Common myeloid progenitor, CD34-positive (primary cell): ENCODE measurements at places on chromosomes 12 and 14.

DNA sequence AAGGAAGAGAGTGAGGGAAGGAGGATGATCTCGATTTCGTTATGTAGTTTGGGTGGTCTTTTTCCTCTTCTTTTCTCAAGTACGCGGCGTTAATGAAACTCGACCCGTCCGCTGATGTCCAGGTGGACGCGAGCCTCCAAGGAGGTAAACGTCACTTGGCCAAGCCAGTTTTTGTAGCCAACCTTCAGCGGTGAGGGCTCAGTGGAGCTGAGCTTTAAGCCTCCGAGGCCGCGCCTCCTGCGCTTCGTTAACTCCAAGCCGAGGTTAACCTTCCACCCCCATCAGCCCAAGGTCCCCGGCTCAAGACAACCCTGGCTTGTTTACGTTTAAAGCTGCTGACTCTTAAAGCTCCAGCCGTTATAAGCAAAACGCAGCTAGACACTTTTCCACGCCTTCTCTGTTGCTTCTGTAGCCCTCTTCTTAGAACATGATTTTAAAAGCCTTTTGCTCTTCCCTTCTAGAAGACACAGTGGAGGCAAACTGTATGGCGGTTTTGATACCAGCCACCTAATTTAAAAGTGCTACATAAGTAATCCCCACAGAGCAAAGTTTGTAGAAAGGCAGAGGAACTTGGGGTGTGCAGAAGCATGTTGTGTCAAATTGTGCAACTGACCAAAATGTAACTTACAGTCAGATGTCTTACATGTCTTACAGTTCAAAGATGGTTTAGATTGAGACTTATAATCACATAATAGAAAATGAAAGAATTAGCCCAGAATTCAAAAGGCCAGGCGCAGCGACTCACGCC, 923 bp upstream of the ITPR2 start:
- H3K36me3 ChIP-seq, result no peaks in the 10 kb centered on the region
- peak overlapping the region; percentile 59 for H3K27ac ChIP-seq
- H3K27me3 ChIP-seq, result no peaks in the 10 kb centered on the region
- H3K4me3 ChIP-seq, result peak overlapping the region; percentile 70

DNA sequence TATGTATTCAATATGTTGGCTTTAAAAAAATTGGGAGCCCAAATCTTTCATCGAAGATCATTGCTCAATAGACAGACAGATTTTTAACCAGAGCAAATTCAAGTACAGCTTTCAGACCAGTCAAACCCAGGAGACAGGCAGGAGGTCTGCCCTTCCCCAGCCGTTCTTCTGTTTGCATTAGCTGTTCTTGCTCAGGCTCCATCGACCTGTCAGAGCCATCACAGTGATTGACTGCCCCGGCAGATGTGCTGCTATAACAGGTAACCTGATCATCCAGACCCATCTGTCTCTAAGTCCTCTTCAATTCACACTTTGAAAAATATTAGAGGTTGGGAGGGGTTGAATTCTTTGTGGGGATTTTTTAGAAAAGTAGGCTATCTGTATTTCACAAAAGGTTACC, 453.5 kb downstream of the FOXG1 start:
- DNase-seq, result no peak
- no peaks in the 10 kb centered on the region for H3K4me1 ChIP-seq
- H3K36me3 ChIP-seq, result no peaks in the 10 kb centered on the region
- H3K4me3 ChIP-seq, result no peak overlapping the region

DNA sequence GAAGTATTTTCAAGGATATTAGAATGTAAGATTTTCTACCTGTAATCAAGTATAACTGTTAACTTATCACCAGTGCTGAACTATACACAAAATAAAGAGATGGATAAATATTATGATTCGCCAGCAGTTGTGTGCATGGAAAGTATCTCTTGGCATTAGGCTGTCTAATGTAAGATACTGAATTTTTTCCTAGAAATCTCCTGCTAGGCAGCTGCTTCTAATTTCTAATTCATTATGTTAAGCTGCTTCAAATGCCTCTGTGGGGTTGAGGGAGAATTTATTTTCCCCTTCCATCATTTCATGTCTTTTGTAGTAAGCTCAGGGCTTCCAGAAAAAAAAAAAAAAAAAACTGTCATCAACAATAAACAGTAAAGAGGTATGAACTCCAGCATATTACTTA, 516.0 kb downstream of the DIO2 start:
- no peak for DNase-seq
- H3K27ac ChIP-seq, result no peak overlapping the region
- no peak overlapping the region for H3K4me3 ChIP-seq
- H3K36me3 ChIP-seq, result no peaks in the 10 kb centered on the region
- no peaks in the 10 kb centered on the region for H3K27me3 ChIP-seq

- H3K4me3 ChIP-seq, result no peak overlapping the region
- no peaks in the 10 kb centered on the region for H3K4me1 ChIP-seq
- no peak overlapping the region for H3K27ac ChIP-seq
- H3K27me3 ChIP-seq, result no peaks in the 10 kb centered on the region
- peak; percentile 2 for DNase-seq
Measured at GRCh38 chr14:61891170-61891569, 128.9 kb downstream of the SNAPC1 start.

- no peaks in the 10 kb centered on the region for H3K36me3 ChIP-seq
- H3K27ac ChIP-seq, result no peak overlapping the region
- no peak overlapping the region for H3K4me3 ChIP-seq
- no peak for DNase-seq
- H3K4me1 ChIP-seq, result no peaks in the 10 kb centered on the region
Measured at GRCh38 chr12:116471544-116471943, 87.6 kb upstream of the MAP1LC3B2 start.

GRCh38 chr14:51165415-51165814, 70.5 kb upstream of the TRIM9 start:
- no peak overlapping the region for H3K27ac ChIP-seq
- H3K4me3 ChIP-seq, result no peak overlapping the region
- DNase-seq, result no peak
- H3K27me3 ChIP-seq, result no peaks in the 10 kb centered on the region
- no peaks in the 10 kb centered on the region for H3K4me1 ChIP-seq

DNA sequence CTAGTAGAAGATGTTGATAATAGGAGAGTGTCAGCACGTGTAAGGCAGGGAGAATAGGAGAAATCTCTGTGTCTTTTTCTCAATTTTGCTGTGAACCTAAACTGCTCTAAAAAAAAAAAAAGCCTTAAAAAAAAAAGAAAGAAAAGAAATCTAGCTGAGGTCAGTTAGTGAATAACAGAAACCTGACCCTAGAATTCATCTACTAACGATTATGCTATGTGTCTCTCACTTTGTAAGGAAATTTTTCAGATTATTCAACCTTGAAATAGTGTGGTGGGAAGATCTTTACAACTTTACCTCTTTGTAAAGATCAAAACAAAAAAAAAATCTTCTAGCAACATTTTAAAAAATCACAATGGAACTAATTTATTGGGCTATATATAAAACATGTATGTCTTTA, 995.7 kb downstream of the GALC start:
- no peak for DNase-seq
- H3K36me3 ChIP-seq, result no peaks in the 10 kb centered on the region
- H3K4me1 ChIP-seq, result no peaks in the 10 kb centered on the region
- no peak overlapping the region for H3K27ac ChIP-seq
- H3K4me3 ChIP-seq, result no peak overlapping the region

DNA sequence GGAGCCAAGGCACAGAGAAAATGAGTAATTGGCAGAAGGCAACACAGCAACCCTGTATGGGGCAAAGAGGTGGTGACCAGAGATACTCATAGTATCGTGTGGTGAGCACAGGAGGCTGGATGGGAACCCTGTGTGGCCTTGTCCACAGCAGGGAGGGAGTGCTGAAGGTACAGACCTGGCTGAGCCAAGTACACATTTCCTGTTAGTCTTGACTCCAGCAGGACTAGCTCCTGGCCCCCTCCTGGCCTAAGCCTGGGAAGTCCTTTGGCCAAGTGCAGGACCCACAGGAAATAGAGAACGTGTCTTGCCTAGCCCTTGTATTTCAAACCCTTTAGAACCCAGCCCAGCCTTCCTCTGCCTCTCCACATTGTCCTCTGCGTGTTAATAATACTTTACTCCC, 289.8 kb upstream of the PWP1 start:
- no peaks in the 10 kb centered on the region for H3K4me1 ChIP-seq
- no peak overlapping the region for H3K27ac ChIP-seq
- no peak for DNase-seq
- no peaks in the 10 kb centered on the region for H3K36me3 ChIP-seq
- H3K4me3 ChIP-seq, result no peak overlapping the region
- no peaks in the 10 kb centered on the region for H3K27me3 ChIP-seq

GRCh38 chr14:33561488-33562175, 389.2 kb downstream of the EGLN3 start:
- no peak for DNase-seq
- no peaks in the 10 kb centered on the region for H3K27me3 ChIP-seq
- H3K4me1 ChIP-seq, result peaks cover 8% of the 10 kb centered on the region
- no peak overlapping the region for H3K27ac ChIP-seq

DNA sequence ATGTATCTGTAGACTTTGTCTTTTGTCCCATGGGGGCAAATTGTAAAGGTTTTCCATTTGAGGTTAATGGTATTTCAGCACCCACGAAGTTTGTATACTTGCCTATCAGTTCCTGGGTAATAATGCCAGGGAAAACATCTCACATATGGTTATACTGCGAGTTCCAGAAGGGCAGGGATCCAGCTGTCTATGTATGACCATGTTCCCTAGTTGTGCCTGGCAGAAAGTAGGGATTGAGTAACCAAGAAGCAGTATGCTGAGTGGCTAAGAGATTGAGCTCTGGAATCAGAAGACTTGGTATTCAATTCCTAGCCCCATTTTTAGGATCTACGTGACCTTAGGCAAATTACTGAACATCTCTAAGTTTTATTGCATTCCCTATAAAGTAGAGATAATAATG, 173.2 kb upstream of the PWP1 start:
- no peaks in the 10 kb centered on the region for H3K27me3 ChIP-seq
- DNase-seq, result no peak
- peaks cover 7% of the 10 kb centered on the region for H3K4me1 ChIP-seq
- no peak overlapping the region for H3K27ac ChIP-seq
- H3K36me3 ChIP-seq, result no peaks in the 10 kb centered on the region

DNA sequence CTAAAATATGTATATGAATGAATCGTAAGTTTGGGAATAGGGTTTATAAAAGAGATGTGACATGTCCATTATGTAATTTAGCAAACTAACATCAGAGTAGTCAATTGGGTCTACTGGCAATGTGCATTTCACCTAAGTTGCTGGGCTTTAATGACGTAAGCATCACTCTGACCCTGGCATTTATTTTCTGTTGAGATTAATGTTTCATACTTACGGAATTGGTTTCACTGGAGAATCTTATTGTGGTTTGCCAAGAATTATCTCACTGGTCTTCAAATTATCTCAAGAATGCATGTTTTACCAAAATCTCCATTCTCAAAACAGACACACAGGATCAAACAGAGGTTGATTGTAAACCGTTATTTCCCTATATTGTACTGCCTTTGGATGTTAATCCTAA, 437.1 kb downstream of the NPAS3 start:
- DNase-seq, result no peak
- H3K36me3 ChIP-seq, result no peaks in the 10 kb centered on the region

DNA sequence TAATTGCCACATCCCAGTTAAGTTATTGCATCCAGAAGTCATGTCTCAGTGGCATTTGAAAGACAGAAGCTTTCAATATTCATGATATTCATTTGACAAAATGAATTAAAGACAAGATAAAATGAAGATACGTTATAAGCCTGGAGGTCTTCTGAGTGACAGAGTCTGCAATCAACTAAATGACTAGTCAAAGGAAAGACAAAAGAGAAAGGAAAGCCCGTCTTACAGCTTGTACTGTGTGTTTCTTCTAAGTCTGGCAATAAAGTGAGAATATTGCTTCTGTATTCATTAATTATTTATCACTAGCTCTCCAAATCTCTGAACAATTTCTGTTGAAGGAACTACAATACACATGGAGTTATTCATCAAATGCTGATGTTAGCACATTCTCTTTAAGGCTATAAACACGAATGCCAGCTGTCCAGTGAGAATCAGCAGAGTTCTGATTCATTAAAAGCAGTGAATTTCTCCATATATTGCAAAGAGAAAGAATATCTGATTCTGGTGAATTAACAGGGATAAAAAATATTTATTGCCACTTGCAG, 70.7 kb downstream of the ATXN7L3B start:
- H3K4me1 ChIP-seq, result no peaks in the 10 kb centered on the region
- no peak overlapping the region for H3K4me3 ChIP-seq
- H3K36me3 ChIP-seq, result no peaks in the 10 kb centered on the region
- no peaks in the 10 kb centered on the region for H3K27me3 ChIP-seq

- no peaks in the 10 kb centered on the region for H3K27me3 ChIP-seq
- no peak overlapping the region for H3K4me3 ChIP-seq
- no peaks in the 10 kb centered on the region for H3K36me3 ChIP-seq
- peaks cover 19% of the 10 kb centered on the region for H3K4me1 ChIP-seq
- DNase-seq, result no peak
Measured at GRCh38 chr14:55188686-55189295, 2.6 kb downstream of the DLGAP5 start.

GRCh38 chr12:29970501-29970900, 186.8 kb upstream of the TMTC1 start:
- H3K27me3 ChIP-seq, result no peaks in the 10 kb centered on the region
- no peaks in the 10 kb centered on the region for H3K4me1 ChIP-seq
- no peak for DNase-seq
- no peak overlapping the region for H3K4me3 ChIP-seq
- H3K27ac ChIP-seq, result no peak overlapping the region

DNA sequence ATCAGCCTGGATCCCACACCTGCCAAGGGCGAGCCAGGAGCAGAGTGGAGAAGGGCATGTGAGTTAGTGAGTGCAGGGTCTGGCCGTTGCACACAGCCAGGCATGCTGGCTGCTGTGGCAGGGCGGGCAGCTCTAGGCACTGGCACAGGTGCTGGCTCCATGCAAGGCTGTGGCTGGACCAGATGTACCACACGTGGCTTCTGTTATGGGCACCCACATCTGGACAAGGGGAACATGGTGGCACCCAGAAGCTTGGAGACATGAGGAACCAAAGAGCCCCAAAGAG, 20.1 kb downstream of the SERPINA3 start:
- DNase-seq, result no peak
- no peak overlapping the region for H3K27ac ChIP-seq
- no peak overlapping the region for H3K4me3 ChIP-seq
- H3K27me3 ChIP-seq, result peaks cover 31% of the 10 kb centered on the region
- H3K4me1 ChIP-seq, result no peaks in the 10 kb centered on the region

- no peaks in the 10 kb centered on the region for H3K36me3 ChIP-seq
- H3K27me3 ChIP-seq, result peaks cover 2% of the 10 kb centered on the region
- no peak overlapping the region for H3K4me3 ChIP-seq
Measured at GRCh38 chr14:81797315-81797714, 263.7 kb upstream of the SEL1L start.

GRCh38 chr12:25764409-25764808, 194.1 kb upstream of the RASSF8 start:
- DNase-seq, result no peak
- H3K4me3 ChIP-seq, result no peak overlapping the region
- H3K27me3 ChIP-seq, result no peaks in the 10 kb centered on the region
- no peaks in the 10 kb centered on the region for H3K4me1 ChIP-seq
- no peak overlapping the region for H3K27ac ChIP-seq

GRCh38 chr12:29278673-29279420, 102.1 kb downstream of the ERGIC2 start:
- H3K4me1 ChIP-seq, result peaks cover 13% of the 10 kb centered on the region
- no peak overlapping the region for H3K4me3 ChIP-seq
- H3K27ac ChIP-seq, result no peak overlapping the region
- DNase-seq, result no peak
